A172 (cell line): ENCODE measurements at places on chromosomes 6 and 20. TPM values are rescaled to one million over a fixed set of nuclear protein-coding genes. Genes with fewer than 3 reads are reported as not detected.

DNA sequence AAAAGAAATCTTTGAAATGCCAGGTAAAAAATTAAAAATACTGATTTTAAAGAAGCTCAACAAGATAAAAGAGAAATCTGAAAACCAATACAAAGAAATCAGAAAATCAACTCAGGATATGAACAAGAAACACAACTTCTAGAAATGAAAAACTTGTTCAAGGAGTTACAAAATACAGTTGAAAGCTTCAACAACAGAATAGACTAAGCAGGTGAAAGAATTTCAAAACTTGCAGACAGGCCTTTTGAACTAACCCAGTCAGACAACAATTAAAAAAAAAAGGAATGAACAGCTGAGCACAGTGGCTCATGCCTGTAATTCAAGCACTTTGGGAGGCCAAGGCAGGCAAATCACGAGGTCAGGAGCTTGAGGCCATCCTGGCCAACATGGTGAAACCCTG, 57.8 kb downstream of the PDSS2 start:
- DNase-seq: no peak

DNA sequence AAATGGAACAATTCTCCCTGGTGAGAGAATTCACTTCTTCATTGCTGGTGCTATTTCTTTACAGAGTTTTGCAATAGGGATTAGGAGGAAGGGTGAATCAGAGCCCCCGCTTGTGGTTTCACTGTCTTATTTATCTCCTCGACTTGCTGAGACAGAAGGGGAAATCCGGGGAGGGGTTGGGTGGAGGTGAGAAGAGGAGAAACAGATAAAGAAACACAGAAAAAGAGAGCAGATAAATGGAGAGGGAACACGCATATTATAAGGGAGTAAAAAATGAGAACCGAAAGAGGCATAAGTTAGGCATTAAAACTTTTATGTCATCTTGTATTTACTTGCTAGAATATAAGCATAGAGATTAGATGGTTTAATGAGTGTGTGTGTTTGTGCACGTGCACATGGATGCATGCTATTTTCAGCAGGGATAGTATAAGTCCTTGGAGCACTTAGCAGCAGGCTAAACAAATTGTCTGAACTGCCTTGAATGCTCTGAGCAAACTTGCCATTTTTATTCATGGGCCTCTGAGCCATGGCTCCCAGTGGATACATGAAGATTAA, 105.0 kb downstream of the OLIG3 start:
- DNase-seq: peak; percentile 77

GRCh38 chr20:9255171-9255570, 186.3 kb downstream of the PLCB4 start:
- no peak for DNase-seq

GRCh38 chr6:110529355-110529754, 52.9 kb upstream of the SLC22A16 start:
- peak; percentile 75 for DNase-seq

SPATS1 gene
- total RNA-seq: not detected in 2 replicates

DNA sequence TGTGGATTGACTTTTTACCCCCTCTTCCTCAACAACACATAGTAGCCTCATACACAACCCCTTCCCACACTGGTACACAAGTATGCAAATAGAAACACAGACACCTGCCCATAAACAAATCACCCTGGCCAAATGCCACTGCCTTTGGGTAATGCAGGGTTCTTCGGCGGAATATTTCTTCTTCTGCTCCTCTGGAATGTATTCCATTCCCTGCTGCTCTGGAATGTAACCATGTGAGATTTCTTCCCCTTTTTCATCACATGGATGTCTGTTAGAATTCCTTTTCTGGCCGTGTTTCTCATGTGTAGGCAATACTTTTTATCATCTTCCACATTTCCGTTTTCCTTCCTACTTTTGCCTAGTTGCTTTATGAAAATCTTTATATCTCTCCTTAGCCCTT, 76.1 kb upstream of the TPD52L1 start:
- DNase-seq: no peak
